HepG2 (cell line): ENCODE measurements at places on chromosomes 12 and 14. TPM values are rescaled to one million over a fixed set of nuclear protein-coding genes. Genes with fewer than 3 reads are reported as not detected.

GRCh38 chr12:18754124-18754707 is 16.3 kb downstream of the CAPZA3 start:
- no peak for DNase-seq
- H3K27ac ChIP-seq, result no peak overlapping the region
- H3K4me1 ChIP-seq, result no peaks in the 10 kb centered on the region
- 0 out of 3 replicates have a peak, but pooled peaks cover 5% of the 10 kb centered on the region for H3K27me3 ChIP-seq

Gene P2RX7
- 0.13 TPM in 1 of 2 replicates, not detected in the other for total RNA-seq

DNA sequence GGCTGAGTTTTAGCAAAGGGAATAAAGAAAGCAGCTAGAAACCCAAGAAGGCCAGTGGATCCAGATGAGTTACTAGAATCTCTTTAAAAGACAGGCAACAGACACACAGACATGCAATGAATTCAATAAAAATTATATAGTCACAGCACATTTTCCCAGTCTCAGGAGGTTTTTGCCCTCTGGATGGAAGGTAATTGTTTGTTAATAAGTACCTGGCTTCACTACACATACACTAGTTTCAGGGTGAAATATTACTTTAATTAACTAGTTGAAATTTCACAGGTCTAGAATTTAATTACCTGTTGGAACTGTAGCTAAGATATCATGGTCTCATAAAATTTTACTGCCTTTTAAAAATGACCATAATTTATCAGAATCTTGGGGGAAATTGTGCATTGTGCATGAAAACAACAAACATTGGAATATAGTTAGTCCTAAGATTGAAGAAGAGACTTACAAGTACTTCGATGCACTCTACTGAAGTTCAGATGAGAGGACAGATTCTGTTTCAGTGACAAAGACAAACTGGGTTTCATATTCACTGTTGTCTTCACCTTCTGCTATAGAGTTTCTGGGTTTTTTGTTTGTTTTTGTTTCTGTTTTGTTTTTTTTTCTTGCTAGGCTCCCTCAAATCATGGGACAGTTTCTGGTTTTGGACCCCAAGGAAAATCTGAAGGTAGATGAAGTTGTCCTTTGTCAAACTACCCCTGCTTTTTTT is 277.0 kb upstream of the GARIN6 start:
- no peaks in the 10 kb centered on the region for H3K36me3 ChIP-seq
- H3K27me3 ChIP-seq, result no peaks in the 10 kb centered on the region
- no peaks in the 10 kb centered on the region for H3K4me1 ChIP-seq
- no peak for DNase-seq
- H3K4me3 ChIP-seq, result no peak overlapping the region
- no peak overlapping the region for H3K27ac ChIP-seq

- no peaks in the 10 kb centered on the region for H3K4me1 ChIP-seq
- peaks cover 1% of the 10 kb centered on the region; the same call in 1 of the 2 replicates for H3K27me3 ChIP-seq
- no peaks in the 10 kb centered on the region for H3K36me3 ChIP-seq
- no peak for DNase-seq
- no peak overlapping the region for H3K27ac ChIP-seq
These were observed 68.9 kb upstream of the NCOR2 start for GRCh38 chr12:124636138-124636978.

DNA sequence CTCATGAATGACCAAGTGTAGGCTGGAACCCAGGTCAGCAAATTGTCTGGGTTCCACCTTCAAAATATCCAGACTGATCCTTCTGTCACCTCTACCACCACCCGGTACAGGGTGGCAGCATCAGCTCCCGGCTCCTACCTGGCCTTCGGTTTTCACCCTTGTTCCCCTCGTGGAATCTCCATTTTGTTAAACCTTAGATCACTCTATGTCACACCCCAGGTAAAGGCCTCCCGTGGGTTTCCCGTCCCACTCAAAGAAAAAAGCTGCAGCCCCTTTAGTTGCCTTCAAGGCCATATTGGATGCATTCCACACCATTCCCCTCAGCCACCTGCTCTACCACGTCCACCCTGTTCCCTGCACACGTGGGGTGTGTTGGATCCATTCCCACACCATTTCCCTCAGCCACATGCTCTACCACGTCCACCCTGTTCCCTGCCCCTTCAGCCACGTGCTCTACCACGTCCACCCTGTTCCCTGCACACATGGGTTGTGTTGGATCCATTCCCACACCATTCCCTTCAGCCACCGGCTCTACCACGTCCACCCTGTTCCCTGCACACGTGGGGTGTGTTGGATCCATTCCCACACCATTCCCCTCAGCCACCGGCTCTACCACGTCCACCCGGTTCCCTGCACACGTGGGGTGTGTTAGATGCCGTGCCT is 23.8 kb downstream of the SLC6A13 start:
- H3K27me3 ChIP-seq, result no peaks in the 10 kb centered on the region
- H3K27ac ChIP-seq, result no peak overlapping the region
- no peaks in the 10 kb centered on the region for H3K36me3 ChIP-seq
- DNase-seq, result no peak
- H3K4me1 ChIP-seq, result peaks cover 29% of the 10 kb centered on the region
- H3K4me3 ChIP-seq, result no peak overlapping the region

- H3K4me1 ChIP-seq, result no peaks in the 10 kb centered on the region
- no peaks in the 10 kb centered on the region for H3K36me3 ChIP-seq
- H3K27me3 ChIP-seq, result no peaks in the 10 kb centered on the region
These were observed 596.9 kb downstream of the DIO2 start for GRCh38 chr14:79614448-79614847.

Gene CCDC175
- total RNA-seq, result not detected in 2 replicates

Gene CLEC4E
- total RNA-seq, result not detected in 2 replicates
